ENCODE measurements at places on chromosomes 2 and 18.

GRCh38 chr2:96839293-96839874 is 4.4 kb downstream of the ANKRD23 start:
- peak; percentile 82 for DNase-seq

- no peak for DNase-seq
These were observed 43.2 kb downstream of the CLASP1 start for GRCh38 chr2:121605820-121606733.

- no peak for DNase-seq
These were observed 56.4 kb upstream of the ITGB6 start for GRCh38 chr2:160256507-160256906.

DNA sequence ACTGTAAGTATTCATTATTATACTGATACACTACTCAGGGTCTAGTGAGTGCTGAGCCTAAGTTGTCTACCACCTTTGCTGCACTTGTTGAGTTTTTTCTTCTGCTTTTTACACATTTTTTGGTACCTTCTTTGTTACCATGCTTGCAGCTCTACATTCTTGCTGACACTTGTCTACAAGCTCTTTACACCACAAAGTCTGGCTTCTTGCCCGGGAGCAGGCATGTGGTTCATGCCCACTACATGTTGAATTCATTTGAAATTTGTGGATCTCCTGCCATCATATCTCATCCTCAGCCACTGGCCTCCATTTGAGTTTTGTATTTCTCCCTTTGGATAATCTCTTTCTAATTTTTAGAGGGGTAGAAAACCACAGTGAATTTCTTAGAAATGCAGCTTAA is 29.9 kb downstream of the IL18R1 start:
- DNase-seq, result no peak

DNA sequence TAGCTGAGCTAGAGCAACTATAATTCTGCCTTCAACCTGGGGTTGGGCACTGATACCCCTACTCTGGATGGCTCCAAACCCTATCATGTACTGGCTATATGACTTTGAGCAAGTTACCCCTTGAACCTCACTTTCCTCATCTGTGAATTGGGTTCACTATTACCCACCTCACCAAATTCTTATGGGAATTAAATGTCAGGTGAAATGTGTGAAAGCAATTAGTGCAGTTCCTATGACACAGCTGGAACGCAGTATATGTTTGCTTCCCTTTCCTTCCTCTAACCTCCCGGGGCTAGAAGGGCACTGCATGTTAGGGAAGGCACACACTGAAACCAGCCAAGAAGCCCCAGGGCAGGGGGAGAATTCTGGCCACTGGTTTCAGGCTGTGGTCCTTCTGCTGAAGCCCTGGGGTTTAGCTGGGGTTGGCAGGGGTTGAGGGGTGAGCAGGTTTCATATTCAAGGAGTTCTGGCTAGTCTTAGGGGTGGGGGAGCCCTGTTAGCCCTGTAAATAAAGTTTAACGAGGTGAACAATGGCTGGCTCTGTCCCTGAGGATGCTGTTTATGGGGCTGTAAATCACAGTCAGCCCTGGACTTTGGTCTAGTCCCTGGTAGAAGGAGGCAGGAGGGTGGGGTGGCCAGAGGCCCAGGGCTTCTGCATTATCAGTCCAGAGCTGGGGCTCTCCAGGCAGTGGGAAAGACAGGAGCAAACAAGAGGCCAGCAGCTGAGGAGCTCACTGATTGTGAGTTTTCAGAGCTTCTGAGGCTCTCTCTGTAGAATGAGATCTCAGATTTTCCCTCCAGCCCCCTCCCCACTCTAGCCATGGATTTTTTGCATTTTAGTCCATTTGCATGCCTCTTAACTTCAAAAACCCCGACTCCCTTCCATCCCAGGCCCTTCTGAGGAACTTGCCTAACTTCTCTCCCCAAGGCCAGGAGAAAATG is 8.0 kb downstream of the PKDCC start:
- DNase-seq, result no peak

- no peak for DNase-seq
These were observed 30.5 kb downstream of the CTIF start for GRCh38 chr18:48569139-48569914.

DNA sequence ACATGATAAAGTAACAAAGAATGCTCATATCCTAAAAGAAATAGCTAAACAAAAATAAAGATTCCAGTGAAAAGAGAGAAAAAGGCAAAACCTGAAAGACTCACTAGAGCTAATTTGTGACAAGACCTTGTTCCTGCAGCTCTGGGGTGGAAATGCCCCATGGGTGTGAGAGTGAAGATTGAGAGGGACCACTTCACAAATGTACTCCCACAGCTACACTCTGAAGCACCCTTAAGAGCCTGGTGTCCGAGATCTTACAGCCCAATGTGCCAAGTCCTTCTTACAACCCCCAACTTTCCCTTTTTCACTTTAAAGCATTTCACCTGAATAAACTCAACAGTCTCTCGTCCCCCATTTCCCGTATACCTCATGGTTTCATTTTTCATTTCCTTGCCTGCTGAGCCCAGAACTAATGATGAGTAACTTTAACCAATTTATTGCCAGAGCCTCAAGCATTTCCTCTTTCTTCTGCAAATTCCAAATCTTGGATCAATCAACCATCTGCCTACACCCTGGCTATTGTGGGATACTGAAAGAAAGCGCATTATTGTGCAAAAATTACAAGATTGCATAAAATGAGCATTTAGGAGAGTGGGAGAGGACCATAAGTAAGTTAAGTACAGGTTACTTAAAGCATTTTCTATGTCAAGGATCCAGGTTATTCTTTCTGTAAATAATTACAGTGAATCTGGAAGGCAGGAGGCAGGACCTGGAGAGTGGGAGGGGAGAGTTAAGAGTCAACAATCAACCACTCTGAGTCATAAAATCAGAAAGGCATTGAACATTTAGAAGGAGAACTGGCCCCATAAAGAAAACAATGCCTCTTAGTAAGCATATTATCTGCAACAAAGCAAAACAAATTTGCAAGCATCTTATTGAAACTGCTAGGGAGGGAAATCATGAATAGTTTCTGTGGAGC is 804.4 kb upstream of the CELF4 start:
- no peak for DNase-seq

DNA sequence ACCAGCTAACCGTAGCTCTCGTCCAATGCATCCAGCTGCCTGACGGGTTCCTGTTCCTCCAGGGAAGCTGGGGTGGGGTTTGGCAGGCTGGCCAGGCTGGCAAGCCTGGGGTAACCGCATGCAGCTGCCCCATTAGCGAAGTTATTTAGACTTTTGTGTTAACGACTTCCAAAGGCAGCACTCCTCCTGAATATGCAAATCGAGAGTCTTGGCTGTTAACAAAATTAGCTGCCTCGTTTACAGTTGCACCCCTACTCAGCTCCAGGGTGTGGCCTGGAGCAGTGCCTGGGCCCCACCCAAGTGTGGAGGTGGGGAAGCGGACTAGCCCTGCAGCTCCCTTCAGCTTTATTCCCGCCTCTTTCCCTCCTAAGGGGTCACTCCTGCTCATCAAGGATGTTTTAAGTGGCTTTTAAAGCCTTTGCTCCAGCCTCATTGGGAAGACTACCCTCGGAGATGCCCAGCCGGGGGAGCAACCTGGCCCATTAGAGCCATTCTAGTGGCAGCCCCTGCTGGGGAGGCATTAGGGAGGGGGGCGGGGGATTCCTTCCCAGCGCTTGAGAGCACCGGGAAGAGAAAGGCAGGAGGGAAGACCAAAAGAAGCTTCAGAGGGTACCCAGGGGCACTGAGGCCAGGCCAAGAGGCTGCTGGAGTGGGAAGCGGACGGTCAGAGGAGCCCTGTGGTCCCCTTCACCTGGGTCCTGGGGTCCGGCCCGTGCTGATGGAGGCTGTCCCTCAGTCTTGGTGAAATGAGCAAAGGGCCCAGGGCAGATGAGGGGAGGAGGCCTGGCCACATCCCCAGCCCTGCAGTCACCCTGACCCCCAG is 204.1 kb downstream of the CELF4 start:
- DNase-seq, result no peak

DNA sequence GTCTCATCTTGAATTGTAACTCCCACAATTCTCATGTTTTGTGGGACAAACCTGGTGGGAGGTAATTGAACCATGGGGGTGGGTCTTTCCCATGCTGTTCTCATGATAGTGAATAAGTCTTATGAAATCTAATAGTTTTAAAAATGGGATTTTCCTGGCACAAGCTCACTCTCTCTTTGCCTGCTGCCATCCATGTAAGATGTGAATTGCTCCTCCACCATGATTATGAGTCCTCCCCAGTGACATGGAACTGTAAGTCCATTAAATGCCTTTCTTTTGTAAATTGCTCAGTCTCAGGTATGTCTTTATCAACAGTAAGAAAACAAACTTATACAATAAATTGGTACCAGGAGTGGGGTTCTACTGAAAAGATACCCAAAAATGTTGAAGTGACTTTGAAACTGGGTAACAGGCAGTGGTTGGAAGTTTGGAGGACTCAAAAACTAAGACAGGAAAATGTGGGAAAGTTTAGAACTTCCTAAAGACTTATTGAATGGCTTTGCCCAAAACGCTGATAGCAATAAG is 601.4 kb downstream of the ZEB2 start:
- no peak for DNase-seq

DNA sequence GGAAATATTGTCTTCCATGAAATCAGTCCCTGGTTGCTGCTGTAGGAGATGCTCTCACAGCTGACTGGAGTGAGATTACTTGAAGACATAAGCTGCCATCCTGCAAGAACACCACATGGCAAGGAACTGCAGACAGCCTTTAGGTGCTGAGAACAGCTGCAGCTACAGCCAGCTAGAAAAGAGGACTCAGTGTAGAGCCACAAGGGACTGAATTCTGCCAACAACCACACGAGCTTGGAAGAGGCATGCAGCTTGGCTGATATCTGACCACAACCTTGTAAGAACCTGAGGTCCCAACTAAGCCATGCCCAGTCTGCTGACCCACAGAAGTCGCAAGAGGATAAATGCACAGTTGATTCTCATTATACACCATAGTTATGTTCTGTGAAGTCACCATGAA is 181.8 kb upstream of the ARL4C start:
- no peak for DNase-seq

DNA sequence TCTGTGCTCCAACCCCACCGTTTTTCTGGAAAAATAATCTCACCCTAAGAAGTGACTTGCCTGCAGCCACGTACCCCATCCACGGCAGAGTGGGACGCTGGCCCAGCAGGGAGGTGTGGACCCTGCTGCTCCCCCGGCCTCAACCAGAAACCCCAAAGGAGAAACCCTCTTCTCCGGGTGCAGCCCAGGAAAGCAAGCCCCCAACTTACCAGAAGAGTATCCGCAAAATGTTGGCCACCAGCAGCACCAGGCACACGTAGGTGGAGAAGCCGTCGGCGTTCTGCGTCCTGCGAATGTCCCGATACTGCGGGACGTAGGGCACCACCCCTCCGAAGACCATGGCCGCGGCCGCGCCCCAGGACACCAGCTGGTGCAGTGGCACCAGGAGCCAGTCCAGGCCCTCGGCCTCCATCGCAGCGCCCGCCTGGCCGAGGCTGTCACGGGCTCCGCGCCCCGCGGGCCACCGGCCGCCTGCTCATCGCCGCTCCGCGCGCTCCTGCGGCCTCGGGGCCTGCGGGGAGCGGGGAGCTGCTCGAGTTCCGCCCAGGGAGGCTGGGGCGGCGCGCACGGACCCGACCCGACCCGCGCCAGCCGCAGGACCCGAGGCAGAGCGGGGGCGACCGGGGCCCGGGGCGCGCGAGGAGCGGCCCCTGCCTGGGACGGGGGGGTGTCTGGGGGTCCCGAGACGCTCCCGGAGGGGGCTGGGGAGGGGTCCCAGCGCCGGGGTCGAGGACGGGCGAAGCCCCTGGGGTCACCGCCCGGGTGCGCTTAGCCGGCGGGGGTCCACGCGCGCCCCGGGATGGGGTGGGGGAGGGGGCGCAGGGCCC is 725 bp downstream of the SLC66A2 start:
- DNase-seq, result peak; percentile 52

GRCh38 chr2:100235098-100235497 is 87.2 kb downstream of the LONRF2 start:
- no peak for DNase-seq

- peak; percentile 48 for DNase-seq
These were observed 95.4 kb downstream of the LAMA1 start for GRCh38 chr18:7021994-7022840.

- no peak for DNase-seq
These were observed 799 bp downstream of the SYT4 start for GRCh38 chr18:43276491-43276890.

GRCh38 chr18:69736730-69737129 is 210.9 kb downstream of the CD226 start:
- DNase-seq, result no peak

- peak; percentile 43 for DNase-seq
These were observed 7.1 kb upstream of the NAPG start for GRCh38 chr18:10518595-10519255.

DNA sequence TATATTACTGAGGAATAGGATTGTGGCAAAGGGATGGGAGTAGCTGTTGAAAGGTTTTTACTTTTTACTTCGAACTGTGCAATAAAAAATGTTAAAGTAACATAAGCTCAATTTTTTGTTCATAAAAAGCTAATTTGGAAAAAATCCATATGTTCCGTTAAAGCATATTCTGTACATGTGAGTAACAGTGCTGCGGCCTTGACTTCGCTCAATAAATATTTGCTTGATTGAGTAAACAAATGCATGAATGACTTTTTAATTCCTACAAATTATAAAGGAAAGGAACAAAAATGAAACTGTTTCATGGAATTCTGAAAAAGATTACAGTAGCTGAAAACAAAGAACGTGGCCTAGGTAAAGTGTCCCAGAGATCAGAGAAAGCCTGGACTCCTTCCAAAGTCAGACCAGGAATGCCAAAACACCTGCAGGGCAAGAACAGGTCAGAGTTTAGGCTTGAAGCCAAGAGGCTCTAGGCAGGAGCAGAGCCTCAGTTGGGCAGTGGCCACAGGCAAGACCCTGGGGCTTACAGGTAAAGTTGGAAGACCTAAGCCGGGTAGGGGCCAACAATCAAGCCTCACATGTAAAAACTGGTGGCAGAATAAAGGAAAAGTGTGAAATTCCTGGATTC is 44.3 kb upstream of the FIGN start:
- DNase-seq, result no peak

DNA sequence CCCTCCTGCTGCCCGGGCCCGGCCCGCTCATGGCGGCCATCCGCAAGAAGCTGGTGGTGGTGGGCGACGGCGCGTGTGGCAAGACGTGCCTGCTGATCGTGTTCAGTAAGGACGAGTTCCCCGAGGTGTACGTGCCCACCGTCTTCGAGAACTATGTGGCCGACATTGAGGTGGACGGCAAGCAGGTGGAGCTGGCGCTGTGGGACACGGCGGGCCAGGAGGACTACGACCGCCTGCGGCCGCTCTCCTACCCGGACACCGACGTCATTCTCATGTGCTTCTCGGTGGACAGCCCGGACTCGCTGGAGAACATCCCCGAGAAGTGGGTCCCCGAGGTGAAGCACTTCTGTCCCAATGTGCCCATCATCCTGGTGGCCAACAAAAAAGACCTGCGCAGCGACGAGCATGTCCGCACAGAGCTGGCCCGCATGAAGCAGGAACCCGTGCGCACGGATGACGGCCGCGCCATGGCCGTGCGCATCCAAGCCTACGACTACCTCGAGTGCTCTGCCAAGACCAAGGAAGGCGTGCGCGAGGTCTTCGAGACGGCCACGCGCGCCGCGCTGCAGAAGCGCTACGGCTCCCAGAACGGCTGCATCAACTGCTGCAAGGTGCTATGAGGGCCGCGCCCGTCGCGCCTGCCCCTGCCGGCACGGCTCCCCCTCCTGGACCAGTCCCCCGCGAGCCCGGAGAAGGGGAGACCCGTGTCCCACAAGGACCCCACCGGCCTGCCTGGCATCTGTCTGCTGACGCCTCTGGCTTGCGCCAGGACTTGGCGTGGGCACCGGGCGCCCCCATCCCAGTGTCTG is 767 bp downstream of the RHOB start:
- no peak for DNase-seq

- DNase-seq, result no peak
These were observed 520.5 kb downstream of the KCNJ3 start for GRCh38 chr2:155218945-155219344.

Measured in HL-60 (cell line).